Sciatic nerve (tissue), 2 donors: ENCODE measurements at places on chromosomes 3 and 15.

DNA sequence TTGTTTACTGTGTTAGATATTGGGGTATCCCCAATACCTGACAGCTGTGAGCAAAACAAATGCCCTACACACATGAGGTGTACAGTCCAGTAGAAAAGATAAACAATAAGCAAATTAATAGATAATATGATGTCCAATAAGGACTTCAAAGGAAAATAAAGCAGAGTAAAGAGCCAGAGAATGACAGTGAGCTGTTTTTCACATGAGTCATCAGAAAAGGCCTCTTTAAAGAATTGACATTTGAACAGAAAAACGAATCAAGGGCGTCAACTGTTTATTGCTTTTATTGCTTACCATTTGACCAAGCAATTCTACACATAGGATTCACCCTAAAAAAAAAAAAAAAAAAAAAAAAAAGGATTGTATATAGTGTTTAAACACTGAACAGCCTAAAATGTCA lies 96.6 kb upstream of the FLNB start:
- no peak for DNase-seq

GRCh38 chr3:100637197-100637631 lies 27.8 kb downstream of the ADGRG7 start:
- DNase-seq, result no peak

- no peak for DNase-seq
These were observed 22.0 kb downstream of the CNOT10 start for GRCh38 chr3:32707026-32707370.

GRCh38 chr3:83765956-83766355 lies 1192.8 kb upstream of the CADM2 start:
- no peak for DNase-seq

DNA sequence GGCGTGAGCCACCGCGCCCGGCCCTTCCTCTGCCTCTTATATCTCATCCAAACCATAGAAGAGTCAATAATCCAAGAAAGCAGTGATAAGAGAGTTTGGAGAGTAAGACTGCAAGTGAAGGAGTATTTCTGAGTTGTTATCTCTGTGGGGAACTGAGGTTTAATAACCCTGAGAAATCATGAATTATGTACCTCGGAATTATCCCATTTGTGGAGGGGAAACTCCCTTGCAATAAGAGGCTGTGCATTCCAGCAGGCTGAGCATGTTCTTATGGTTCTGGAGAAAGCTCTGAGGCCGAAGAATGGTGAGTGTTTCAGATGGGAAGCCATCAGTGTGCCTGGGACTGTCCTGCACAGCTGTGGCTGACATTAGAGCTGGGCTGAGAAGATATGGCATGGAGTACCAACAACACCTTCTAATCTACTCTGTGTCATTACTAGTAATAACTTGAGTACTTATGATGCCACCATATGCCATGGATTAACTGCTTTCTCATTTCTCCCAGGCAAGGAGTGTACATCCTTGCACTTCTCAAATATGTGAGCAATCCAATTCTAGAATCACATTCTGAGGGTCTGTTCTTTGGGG lies 31.4 kb upstream of the NOX5 start:
- no peak for DNase-seq

DNA sequence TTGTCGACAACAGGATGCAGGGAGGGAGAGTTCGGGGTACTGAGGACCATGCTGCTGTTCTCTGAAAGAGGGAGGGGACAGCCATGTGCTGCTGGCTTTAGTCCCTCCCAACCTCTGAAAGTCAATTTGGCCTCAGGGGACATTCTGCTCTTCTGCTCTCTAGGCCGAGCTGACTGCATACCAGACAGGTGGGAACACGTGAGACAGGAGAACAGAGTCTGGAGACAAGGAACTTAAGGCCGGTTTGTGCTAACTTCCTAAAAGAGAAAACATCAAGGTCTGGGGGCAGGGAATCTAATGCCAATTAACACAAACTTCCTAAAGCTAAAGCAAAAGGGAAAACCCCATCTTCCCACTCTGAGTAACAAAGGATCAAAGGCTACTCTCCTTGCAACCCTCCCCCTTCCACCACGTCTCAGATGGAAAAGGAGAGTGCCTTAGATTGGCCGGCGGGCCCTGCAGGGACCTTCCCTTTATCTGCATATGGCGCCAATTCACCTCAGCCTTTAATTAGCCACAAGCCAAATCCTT lies 41.0 kb downstream of the SLCO2A1 start:
- peak; percentile 21 for DNase-seq

GRCh38 chr3:49662720-49663413 lies 11.3 kb upstream of the APEH start:
- no peak for DNase-seq

DNA sequence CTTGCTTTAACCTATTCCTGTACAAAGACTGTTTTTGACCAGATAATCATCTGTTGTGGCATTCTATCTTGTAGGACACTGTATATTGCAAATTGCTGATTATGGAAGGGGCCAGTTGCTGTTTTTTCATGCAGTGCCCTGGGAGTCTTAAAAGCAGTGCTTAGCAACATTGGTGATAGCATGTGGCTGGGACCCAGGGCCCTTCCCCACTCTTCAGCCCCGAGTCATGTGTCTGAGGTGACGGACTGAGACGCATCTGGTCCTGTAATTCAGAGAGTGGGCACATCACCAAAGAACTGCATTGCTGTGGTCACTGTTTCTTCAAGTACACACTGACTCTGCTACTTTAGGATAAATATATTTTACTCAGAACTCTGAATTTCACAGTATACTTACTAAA lies 63.4 kb downstream of the SNRK start:
- DNase-seq, result no peak
